SW 1271 (cell line): ENCODE measurements at places on chromosomes 1 and 21.
A peak's percentile ranks its signal among the peaks of the same experiment; 100 is the strongest.

GRCh38 chr1:162384601-162385279 is 3.2 kb downstream of the C1orf226 start:
- no peak for DNase-seq

- DNase-seq: no peak
These were observed 12.4 kb downstream of the ADAR start for GRCh38 chr1:154595621-154596020.

DNA sequence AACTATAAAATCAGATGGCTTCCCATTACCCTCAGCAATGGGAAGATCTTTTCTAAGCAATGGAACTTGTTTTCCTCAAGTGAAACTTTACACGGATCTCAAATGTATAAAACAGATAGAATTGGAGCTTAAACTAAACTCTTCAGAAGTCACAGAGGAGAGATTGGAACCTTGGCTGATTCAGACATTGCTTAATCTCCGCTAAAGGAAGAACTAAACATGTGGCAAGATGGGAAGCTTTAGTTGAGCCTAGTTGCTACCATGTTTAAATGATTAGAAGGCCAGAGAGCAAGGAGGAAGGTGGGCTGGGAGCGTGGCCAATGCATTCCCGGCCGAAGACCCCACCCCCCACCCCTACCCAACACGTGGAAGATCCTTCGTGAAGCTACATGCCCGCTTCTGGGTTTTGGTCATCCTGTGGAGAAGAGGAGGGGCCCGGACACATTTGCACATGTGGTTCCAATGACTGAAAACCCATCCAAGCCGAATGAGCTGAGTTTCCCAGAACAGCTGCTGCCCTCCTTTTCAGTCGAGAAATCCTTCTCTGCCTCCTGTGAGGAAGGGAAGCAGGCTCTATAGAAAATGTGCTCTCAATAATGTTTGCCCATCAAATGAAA is 164.3 kb downstream of the MIS18A start:
- DNase-seq: no peak

GRCh38 chr1:225437710-225438437 is 10.0 kb upstream of the LBR start:
- DNase-seq: peak; percentile 21

DNA sequence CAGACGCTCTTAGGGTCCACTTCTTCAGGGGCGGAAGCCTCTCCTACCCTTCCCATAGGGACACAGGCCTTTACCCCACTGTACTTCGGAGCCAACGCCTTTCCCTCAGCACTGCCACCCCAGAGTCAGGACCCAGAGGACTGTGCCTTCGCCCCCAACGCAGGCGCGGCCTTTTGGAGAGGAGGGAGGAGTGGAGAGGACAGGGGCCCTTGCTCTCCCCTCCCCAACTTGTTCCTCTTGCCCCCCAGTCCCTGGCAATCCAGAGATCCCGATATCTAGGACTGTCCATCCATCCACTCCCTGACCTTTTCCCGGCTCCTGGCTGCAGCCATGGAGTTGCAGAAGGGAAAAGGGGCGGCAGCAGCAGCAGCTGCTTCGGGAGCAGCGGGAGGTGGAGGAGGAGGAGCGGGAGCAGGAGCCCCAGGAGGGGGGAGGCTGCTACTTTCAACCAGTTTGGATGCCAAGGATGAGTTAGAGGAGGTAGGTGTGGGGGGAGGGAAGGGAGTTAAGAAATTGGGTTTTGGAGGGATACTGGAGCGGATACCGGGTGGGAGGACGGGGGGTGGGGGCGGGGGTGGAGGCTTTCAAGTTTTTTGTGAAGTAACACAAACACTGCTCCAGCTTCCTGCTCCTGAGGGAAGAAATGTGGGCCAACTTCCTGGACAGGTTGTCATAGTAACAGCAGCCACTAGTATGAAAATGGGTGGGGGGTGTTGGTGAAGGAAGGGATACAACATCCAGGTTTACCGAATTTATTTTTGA is 636 bp downstream of the INTS3 start:
- no peak for DNase-seq

DNA sequence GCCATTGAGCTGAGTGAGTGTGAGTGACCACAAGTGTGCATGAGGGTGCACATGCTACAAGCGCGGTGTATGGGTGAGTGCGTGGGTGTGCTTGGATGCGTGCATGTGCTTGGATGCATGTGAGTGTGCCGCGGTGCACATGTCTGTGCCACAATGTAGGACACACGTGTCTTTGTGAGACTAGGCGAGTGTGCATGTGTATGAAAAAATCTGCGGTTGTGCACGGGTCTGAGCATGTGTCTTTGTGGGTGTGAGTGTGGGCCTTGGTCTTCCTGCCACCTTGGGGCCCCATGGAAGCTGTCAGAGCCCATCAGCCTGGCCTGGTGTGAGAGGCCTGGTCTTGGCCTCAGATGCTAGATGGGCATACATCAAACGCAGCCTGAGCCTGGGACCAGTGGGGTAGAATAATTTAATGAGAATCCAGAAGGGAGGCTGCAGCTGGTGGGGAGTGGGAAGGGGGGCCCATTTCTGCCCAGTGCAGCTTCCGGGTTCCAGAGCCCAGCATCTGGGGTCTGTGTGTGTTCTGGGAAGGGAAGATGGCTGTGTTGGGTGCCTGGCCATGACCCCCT is 103.9 kb upstream of the SLC2A1 start:
- DNase-seq: no peak

DNA sequence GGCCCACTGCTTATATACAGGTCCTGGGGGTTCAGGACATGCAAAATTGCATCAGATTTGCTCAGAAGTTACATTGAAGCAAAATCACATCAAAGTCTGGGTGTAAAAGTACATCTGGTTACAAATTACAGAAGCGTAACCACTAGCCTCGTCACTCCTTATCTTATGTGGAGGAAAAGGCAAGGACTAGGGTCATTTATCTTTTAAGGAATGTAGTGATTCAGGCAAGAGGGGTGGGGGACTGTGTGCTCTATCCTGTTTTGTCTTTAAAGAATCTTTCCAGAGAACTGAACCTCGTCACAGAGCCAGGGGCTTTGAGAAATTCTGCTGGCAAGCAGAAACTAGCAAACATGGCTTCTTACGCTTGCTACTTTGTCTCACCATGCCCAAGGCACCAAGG is 61.1 kb upstream of the RAB4A start:
- DNase-seq: no peak

DNA sequence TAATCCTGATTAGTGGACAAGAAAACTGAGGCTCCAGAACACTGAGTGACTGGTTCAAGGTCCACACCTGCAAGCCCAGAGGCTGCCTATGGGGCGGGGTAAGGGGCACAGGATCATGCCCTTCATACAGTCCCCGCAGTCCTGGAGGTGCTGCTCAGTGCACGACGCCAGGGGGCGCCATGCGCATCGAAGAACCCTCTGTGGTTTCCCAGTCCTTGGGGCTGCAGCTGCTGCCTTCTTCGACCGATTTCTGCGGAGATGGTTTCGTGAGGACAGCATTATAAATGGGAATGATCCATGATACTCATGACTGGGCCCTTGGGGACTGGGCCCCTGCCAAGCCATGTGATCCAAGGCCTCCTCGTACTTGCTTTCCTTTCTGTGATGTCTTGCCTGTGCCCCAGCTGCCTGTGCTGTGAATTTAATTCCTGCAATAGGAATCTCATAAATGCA is 37.1 kb upstream of the ARHGEF10L start:
- peak; percentile 21 for DNase-seq

DNA sequence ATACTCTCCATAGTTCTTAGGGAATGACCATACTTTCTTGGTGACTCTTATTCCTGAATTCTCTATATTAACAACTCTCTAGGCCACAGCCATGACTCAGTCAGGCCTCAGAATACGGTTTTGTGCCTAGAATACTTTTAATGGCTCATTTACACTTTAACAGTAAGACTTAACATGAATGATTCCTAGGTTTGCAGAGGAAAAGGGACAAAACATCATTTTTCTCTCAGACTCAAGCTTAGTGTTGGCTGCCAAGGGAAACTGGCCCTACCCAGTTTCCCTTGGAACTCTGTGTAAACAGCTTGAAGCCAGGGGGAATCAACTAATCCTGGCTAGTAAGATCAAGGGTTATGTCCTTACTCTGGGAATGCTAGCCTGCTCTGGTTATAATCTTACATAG is 164.9 kb upstream of the PKN2 start:
- DNase-seq: no peak

- peak; percentile 88 for DNase-seq
These were observed 34.3 kb upstream of the ECE1 start for GRCh38 chr1:21324368-21325141.

GRCh38 chr1:52842643-52843310 is at the start of gene ZYG11A:
ZYG11A (plus strand) TSS chr1:52842760; CDS start chr1:52842884, 124 bp downstream.
- DNase-seq: peak; percentile 77

- DNase-seq: no peak
These were observed 26.1 kb downstream of the MTR start for GRCh38 chr1:236821091-236821627.

DNA sequence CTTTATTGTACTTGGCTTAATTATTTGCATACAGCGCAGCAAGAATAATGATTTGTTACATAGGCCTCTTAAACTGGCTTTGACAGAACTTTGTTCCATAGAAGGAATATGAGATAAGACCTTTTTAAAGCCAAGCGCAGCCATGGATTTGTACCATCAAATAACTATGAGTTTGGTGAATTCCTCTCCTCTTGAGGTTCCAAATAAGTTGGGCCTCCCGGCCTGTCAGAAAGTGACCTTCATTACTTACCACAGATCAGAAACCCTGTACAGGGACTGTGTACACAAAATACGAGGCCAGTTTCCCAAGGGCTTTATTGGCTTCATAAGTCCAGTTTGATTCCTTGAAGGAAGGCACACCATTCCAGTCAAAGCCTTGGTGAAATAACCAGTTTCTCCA is 21.8 kb upstream of the HSD3B1 start:
- DNase-seq: no peak

- DNase-seq: no peak
These were observed 113.1 kb upstream of the FGGY start for GRCh38 chr1:59183749-59184317.

GRCh38 chr1:83497563-83497962 is 501.4 kb downstream of the TTLL7 start:
- DNase-seq: no peak

GRCh38 chr1:12577020-12577419 is 41.0 kb downstream of the DHRS3 start:
- DNase-seq: no peak

GRCh38 chr1:40414331-40414730 is 35.9 kb upstream of the ZFP69B start:
- DNase-seq: no peak

DNA sequence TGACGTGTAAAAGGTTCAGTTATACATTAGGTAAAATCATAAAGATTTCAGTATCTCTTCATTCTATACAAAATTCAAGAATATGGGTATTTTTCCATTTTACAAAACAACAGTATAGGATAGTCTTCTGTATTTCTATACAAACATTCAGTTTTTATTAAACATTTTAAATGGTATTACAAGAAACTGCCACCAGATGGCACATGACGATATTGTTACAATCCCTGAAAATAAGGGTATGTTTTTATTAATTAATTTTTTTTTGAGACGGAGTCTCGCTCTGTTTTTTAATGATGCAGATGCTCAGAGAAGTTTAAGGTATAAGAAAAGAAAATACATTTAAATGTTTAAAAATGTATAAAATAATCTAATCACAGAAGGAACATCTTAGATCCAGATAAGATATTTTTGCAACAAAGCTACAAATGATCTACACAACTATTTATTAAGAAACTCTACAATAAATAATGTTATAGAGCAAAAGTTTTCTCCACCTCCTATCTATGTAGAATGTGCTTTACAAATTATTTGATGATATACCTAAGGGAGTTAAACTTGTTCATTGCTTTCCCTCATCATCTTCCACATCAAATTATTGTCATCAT is 23.5 kb upstream of the RSBN1 start:
- DNase-seq: no peak

- no peak for DNase-seq
These were observed 52.1 kb upstream of the BACE2 start for GRCh38 chr21:41115851-41116250.

GRCh38 chr21:43734131-43734927 is 15.4 kb downstream of the PDXK start:
- DNase-seq: no peak

GRCh38 chr1:153127296-153127695 is 14.0 kb upstream of the SPRR2F start:
- no peak for DNase-seq

- peak; percentile 16 for DNase-seq
These were observed 186.4 kb upstream of the ZNHIT6 start for GRCh38 chr1:85894651-85895050.

- DNase-seq: no peak
These were observed 51.1 kb downstream of the ATP2B4 start for GRCh38 chr1:203677771-203678170.

DNA sequence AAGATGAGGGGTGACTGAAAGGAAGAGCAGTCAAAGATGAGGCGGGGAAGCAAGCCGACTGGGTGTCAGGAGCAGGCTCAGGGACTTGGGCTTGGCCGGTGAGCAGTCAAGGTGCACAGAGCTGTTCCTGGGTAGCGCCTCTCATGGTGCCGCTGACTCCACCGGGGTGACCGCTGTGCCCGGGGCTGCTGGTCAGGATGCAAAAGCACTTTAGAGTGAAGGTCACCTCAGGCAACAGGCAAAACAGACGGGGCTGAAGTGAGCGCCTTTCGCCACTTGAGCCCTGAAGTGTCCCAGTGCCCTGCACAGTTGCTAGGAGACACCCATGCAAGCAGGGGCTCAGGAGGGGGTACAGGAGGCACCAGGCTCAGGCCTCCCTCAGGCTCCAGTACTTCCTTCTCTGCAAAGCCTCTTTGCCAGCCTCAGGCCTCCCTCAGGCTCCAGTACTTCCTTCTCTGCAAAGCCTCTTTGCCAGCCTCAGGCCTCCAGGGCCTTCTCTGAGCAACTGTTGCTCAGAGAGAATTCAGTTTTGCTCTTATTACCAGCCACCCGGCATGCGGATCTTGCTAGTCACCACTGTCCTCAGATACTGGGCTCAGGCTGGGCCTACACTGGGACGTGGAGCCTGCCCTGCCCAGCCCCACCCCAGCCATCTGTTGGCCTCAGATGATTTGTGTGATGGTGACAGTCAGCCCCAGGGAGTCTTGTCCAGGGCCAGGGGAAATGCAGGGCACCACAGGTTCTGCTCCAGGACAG is 99.7 kb upstream of the IRF2BP2 start:
- no peak for DNase-seq

DNA sequence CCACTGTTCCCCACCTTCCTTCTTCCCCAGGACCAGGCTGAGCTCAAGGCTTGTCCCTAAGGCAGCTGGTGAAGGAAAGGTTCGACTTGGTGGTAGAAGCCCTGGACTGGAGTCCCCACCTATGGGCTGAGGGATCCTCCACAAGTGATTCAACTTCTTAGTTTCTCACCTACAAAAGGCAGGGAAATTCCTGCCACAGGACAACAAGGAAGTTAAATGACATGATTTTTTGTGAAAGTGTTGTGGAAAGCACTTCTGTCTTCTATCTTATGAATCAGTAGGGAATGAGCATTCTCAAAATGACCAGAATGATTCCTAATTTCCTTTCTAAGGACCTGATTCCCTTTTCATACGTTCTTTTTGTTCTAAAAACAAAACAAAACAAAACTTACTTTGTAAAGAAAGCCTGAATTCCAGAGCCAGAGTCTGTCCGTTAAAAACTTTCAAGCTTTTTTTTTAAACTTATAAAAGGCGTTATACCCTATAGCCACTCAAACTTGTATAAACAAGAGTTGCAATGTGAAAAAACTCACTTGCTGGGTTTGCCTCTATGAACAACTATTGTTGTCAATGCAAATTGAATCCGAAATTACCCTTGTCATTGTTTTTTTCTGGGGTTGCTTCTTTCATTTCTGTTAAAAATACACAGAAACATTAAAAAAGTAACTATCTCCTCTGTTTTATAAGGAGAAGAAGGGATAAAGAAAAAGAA is 12.2 kb downstream of the KCNJ15 start:
- no peak for DNase-seq
